SK-MEL-5 (cell line): ENCODE measurements at places on chromosomes 12 and 14. TPM values are rescaled to one million over a fixed set of nuclear protein-coding genes. Genes with fewer than 3 reads are reported as not detected.

The KSR2 gene
- 0.03 TPM in 1 of 2 replicates, not detected in the other for total RNA-seq

DNA sequence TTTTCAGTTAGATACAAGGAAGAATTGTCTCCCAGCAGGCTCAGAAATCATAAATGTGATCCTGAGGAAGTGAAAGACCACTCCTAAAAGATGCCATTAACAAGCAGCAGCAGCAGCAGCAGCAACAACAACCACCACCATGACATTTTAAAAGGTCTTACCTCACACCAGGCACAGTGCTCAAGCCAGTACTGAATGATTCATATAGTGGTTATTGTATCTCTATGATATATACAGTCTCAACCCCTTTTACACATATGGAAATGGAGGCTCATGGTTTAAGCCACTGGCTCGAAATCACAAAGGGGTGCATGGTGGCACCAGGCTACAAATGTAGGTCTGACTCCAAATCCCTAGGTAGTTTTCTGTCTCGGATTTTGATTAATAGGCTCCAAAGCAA is 126.9 kb downstream of the KTN1 start:
- no peak for DNase-seq

- DNase-seq: peak; percentile 33
Observed at GRCh38 chr12:31362759-31363415, 36.9 kb upstream of the SINHCAF start.

The CTSG gene
- not detected in 2 replicates for total RNA-seq

DNA sequence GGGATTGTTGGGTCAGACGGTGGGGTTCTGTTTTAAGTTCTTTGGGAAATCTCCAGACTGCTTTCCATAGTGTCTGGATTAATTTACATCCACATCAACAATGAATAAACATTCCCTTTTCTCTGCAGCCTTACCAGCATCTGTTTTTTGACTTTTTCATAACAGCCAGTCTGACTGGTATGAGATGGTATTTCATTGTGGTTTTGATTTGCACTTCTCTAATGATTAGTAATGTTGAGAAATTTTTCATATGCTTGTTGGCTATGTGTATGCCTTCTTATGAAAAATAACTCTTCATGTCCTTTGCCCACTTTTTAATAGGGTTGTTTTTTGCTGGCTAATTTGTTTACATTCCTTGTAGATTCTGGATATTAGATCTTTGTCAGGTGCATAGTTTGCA is 140.8 kb upstream of the CNTN1 start:
- DNase-seq: no peak

GRCh38 chr12:43284486-43285158 is 267.4 kb downstream of the ADAMTS20 start:
- DNase-seq: no peak
